ENCODE measurements at places on chromosomes 12 and 14. TPM values are rescaled to one million over a fixed set of nuclear protein-coding genes. Genes with fewer than 3 reads are reported as not detected.

DNA sequence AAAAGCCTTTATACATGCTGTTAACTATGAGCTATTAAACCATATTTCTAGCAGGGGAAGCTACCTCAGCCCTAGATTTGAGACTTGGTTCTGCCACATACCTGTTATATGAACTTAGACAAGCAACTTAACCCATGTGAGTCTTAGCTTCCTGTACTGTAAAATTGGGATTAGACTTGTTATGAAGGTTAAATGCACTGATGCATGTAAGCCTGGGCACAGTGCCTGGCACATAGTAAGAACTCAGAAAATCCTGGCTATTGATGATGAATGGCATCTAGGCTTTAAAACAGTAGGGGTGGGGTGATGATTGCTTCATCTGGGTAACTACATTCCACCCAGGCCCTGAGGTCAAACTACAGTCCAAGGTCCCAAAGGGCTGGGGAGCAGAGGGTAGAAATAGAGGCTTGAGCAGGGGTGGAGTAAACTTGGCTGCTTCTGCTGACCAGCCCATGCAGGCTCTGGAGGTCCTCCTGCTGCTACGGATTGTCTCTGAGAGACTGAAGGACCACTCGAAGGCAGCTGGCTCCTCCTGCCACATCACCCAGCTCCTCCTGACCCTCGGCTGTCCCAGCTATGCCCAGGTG, 11.3 kb downstream of the ESPL1 start:
- DNase-seq = no peak

DNA sequence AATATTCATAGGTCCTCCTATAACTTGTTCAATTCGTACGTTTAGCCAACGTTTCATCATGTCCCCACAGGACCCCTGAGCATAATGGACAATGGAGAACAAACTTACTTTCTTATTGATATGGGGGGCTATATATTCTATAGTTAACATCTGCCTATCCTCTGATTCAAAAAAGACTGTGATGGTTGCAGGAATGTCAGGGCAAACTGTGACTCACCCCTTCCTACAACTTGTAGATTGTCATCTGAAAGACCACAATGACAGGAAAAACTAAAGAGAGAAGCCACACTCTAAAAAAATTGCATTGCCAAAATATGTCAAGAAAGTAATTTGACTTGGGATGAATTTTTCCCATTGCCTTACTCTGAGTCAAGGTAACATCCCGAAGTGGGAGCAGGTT, 50.8 kb downstream of the CATSPERB start:
- DNase-seq = no peak

DNA sequence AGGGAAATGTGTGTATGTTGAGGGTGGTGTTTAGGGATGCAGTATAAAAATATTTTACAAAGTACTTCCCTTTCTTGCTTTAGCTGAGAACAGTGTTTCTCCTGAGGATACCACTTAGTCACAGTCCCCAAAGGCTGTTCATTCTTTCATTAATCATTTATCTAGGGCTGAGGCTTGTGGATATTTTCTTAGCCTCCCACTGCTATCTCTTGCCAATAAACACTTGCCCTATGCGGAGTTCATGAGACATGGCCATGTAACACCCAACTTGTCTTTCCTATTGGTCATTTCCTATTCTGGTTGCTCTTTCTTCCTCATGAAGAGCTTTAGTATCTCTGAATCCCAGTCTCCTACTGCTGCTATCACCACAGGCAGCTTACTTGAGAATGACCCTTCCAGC, 75.1 kb downstream of the ETNK1 start:
- DNase-seq = no peak

GRCh38 chr12:101832030-101832429, 1.3 kb upstream of the GNPTAB start:
- no peak for DNase-seq

DNA sequence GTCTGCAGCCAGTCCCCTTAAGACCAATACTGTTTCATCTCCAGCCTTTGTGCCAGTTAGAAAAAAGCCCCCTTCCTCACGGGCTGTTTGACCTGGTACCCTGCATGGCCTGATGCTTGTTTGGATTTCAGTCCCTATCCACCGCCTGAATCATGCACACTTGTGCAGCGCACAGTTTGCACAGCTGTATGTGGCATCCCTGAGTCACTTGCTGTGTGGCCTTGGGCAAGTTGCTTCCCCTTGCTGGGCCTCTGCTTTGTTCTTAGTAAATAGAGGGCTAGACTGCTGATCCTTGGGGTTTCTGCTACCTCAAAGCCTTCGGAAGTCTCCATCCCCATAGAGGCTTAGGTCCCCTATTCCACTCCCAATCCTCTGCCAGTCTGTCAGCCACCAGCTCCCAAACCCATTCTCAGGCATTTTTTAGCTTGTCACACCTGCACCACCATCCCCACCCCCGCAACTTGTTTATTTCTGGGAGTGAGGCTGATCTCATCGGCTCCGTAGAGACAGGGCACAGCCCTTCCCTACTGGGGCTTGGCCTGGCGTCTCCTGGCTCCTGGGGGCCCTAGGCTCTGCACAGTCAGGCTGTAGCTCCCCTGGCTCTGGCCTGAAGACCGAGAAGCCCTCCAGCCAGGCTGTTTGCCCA, 8.8 kb downstream of the KRT80 start:
- DNase-seq = no peak

GRCh38 chr14:32728976-32729375, 209.7 kb upstream of the NPAS3 start:
- DNase-seq = no peak

PLXNC1 gene
- 81.1 TPM for total RNA-seq

GRCh38 chr12:57171668-57172067, 24.2 kb upstream of the LRP1-AS start:
- DNase-seq = no peak

DNA sequence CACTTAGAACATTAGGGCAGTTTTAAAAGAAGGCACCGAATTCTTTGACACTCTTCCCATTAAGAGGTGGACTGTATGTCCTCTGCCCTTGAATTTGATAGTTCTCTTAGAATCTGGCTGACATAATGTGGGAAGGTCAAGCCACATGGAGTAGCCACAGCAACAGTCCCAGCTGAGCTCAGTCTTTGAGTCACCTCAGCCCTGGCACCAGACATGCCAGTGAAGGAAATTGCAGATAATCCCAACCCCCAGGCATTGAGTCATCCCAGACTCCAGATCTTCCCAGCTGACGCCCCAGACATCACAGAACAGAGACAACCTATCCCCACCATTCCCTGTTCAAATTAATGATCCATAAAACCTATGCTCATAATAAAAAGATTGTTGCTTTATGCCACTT, 83.4 kb downstream of the GTF2A1 start:
- no peak for DNase-seq

GRCh38 chr14:61479746-61480502, 158.5 kb downstream of the PRKCH start:
- DNase-seq = no peak

- no peak for DNase-seq
Measured at GRCh38 chr14:103199124-103199523, 75.9 kb downstream of the TNFAIP2 start.

AICDA gene
- not detected for total RNA-seq

DNA sequence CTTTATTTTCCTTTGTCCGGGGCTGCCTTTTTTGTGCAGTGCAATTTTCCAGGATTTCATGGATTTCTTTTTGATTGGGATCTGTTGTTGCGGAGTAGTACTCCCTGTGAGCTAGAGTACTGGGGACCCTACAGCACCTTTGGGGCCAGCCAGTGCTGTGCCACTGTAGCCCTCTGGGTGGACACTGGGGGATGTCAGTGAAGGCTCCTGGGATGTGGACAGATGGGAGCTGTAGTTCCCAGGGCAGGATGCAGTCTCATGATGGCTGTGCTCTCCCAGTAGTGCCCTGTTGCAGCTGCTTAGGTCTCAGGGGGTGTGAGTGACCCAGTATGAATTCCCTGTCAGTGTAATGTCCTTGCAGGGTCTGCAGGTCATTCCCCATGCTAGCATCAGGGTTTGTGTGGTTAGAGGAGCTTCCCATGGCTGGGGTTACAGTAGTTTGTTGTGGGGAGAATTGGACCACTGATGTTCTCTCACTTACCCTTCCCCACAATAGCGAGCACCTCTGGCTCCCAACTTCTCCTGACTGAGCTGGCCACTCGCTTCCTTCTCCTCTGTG, 72.2 kb downstream of the BRMS1L start:
- DNase-seq = no peak

- no peak for DNase-seq
Measured at GRCh38 chr12:26340649-26341048, 145.3 kb downstream of the SSPN start.

- DNase-seq = no peak
Measured at GRCh38 chr12:57459750-57460467, at the start of gene GLI1. GLI1 (plus strand) TSS chr12:57459785; CDS start chr12:57463692, 3,907 bp downstream.

GRCh38 chr12:73445658-73446324, 1091.8 kb upstream of the ATXN7L3B start:
- no peak for DNase-seq

DNA sequence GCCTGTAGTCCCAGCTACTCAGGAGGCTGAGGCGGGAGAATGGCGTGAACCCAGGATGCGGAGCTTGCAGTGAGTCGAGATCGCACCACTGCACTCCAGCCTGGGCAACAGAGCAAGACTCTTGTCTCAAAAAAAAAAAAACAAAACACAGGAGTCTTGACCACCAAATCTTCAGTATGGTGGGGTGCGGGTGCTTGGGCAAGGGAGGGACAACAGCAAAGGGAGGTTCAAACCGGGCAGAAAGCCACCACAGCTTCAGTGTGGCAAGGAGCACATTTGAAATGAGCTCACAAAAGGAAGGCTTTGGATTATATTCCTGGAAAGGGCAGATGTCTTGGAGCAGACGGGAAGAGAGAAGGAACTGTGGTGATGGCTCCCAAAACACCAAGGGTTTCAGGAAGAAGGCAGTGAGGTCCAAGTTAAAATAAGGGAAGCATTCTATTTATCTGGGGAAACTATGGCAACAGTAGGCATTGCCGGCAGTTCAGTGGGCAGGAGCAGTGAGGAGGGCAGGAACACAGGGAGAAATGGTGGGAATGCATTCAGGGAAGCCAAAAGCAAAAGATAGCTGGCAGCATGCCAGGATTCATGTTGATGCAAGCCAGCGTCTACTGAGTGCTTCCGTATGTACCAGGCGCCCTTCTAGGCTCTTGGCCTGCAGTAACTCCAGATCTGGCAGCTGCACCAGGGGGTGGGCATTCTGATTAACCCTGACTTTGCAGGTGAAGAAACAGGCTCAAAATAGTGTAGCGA, 51.0 kb upstream of the SRSF5 start:
- peak; percentile 50 for DNase-seq

JPH4 gene
- total RNA-seq = 32.2 TPM

GRCh38 chr12:44000309-44000952, 164.6 kb downstream of the TMEM117 start:
- DNase-seq = no peak

GRCh38 chr14:106872611-106873446, 1346.4 kb downstream of the TMEM121 start:
- no peak for DNase-seq

ZDHHC22 gene
- 5.7 TPM for total RNA-seq

DNA sequence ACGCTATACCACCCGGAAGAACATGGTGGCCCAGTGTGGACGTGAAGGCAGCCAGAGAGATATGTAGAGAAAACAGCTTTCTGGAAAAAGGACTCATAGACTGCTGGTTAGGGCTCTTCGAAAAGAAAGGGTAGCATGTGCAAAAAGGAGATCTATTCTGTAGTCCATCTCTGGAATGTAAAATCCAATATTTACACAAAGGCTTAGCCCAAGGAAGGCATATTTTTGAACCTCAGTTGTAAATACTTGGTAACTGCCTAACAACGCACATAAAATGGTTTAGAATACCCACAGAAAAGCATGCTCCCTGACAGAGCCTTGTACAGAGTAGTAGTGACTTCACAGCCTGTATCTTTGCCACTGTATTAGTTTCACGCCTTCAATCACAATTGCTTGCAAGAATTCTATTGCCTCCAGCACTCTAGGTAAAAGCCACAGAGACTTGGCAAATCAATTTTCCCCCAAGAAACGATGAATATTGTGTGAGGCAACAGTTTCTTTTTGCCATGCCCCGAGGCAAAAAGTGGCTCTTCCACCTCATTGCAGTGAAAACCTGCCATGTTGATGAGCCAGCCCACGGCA, 59.2 kb downstream of the TRIM9 start:
- DNase-seq = no peak

CDK4 gene
- total RNA-seq = 51.4 TPM

DNA sequence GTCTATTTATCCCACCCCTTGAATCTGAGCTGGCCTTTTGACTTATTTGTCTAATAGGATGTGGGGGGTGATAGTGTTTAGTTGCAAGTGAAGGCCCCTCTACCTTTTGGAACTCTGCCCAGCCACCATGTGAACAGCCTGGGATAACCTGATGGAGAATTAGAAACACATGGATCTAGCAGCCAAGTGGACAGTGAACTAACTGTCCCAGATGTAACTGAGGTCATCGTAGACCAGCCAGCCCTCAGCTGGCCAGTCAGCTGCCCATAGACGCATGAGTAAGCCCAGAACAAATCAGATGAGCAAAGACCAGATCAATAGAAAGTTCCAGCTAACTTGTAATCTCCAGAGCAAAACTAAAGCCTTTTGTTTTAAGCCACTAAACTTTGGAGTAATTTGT, 19.0 kb downstream of the KLRB1 start:
- no peak for DNase-seq

MIPOL1 gene
- total RNA-seq = 33.8 TPM

GRCh38 chr12:60173224-60174170, 577.7 kb downstream of the SLC16A7 start:
- no peak for DNase-seq

GRCh38 chr14:92499234-92499633, 14.3 kb upstream of the RIN3 start:
- DNase-seq = no peak

DNA sequence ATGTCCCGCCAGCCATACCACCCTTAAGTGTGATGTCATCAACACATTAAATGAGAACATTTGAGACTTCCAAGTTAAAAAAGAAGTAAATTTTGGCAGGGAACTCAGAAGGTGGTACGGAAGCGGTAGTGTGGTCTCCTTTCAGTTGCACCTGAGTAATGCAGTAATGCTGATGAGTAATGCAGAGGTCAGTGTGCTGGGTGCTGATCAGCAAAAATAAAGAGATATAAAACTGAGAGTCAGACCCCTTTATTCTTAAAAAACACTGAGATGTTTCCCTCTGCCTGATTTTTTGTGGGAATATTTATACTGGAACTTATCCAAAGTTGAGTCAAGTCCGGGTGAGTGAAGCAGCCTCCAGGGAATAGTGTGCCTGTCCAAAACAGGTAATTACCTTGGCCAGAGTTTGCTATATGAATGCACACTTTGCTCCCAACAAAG, 370.6 kb upstream of the PRICKLE1 start:
- no peak for DNase-seq

CIDEB gene
- 2.0 TPM for total RNA-seq

DNA sequence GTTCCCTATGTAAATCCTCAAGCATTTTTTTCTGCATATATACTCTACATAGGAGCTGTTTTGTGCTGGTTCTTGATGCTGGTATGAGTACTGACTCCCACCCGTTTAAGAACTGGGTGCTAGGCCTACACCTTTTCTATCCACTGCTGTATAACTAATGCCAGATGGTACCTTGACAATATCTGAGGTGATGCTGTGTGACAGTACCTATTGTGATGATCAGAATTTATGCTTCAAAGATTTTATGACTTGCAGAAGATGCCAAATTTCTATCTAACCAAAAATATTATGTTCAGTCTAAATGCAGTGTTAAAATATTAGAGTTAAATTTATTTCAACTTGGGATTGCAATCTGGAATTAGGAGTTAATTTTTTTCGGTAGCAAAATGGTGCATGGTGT, 272.3 kb upstream of the NOVA1 start:
- no peak for DNase-seq

GRCh38 chr12:66197495-66197921, 8.5 kb downstream of the IRAK3 start:
- DNase-seq = no peak
